ENCODE measurements at places on chromosomes 2 and 18.

DNA sequence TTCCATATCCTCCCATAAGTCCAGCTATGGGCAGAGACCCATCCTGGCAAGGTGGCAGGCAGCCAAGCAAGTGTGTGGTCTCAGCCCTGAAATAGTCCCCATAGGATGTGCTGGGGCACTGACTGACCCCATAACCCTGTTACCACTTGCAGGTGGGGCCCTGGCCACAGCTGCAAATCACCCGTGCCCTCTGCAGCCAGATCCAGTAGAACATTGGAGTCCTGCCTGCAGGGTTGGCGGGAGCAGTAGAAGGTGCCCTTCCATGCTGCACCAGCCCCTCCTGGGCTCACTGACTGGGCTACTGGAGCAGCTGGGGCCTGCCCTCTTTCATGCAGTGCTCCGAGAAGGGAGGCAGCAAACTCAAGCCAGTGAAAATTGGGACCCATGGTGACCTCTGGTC, 112.6 kb upstream of the MCFD2 start:
- DNase-seq = no peak

- no peak for DNase-seq
Measured at GRCh38 chr2:163319006-163319405, 416.8 kb downstream of the FIGN start.

DNA sequence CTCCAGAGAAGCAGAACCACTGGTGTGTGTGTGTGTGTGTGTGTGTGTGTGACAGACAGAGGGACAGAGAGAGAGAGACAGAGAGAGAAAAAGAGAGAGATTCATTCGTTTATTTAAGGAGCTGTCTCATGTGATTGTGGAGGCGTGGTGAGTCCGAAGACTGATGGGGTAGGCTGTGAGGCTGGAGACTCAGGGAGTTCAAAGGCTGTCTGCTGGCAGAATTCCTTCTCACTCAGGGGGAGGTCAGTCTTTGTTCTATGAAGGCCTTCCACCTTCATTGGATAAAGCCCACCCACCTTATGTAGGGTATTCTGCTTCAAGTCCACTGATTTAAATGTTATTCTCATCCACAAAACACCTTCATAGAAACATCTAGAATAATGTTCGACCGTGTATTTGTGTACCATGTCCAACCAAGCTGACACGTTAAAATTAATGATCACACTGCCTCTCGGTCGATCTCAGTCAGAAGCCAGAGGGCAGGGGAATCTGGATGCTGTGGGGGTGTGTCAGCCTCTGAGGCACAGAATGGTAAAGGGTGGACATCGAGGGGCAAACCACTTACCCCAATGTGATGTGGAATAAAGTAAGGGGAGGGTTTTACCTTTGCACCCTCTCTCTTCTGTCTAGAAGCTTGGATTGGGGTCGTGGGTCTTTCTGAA, 275.6 kb downstream of the SLC4A3 start:
- no peak for DNase-seq

DNA sequence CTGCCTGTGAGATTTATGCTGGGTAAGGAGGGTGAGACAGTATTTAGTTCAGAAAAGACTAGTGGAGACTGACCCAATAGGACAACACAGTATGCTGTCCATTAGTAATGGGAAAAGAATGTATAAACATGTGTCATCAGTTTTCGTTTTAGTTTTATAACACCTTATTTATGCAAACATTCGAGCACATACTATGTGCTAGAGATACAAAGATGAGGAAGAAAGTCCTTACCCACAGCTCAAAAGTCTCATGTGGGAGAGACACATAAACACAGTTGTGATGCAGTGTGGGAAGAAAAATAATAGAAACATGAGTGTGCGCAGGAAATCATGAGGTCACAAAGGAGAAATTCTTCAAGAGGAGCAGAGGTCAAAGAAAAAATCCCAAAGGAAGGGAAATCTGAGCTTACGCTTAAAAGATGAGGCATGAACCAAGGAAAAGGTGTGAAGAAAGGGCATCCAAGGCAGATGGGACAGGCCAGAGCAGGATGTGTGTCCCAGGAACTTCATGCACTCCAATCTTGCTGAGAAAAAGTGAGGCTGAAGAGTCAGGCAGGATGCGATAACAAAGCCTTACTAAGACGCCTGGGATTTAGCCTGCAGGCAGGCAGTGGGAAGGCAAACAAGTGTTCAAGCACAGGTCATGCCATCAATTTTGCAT, 8.1 kb downstream of the METTL21A start:
- no peak for DNase-seq

DNA sequence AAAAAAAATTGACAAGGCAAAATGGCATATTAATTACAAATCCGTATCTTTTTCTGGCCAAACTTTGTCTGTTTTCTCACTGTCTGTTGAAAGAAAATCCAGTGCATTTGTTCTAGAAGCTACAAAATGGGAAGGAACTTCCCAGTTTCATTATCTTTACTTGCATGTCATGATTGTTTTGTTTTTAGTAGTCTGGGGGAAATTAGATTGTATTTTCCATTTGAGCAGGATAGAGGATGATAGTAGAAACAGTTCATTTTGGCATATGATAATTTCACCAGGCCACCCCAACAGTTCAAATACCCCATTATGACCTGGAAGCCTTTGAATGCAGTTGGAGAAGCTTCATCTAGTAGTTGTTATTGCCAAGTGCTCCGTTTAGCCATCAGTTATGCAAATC, 77.5 kb upstream of the RANBP2 start:
- DNase-seq = no peak

DNA sequence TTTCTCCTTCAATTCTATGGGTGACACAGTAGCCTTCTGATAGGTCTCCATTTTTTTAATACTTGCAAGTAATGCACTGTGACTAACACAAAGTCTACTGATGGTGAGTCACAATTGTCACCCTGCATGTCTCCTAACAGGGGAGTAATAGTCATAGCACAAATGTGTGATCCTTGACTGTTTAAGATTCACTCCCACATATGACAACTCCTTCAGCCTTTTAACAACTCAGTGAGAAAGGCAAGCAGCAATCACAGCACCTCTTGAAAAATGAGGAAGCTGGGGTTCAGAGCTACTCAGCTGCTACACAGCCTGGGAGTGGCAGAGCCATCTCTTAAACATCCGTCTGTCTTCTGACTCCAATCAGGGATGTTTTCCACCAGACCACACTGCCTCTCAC, 63.8 kb downstream of the EHD3 start:
- no peak for DNase-seq
